NCI-H1930 (cell line): ENCODE measurements at places on chromosomes 12 and 14.

- no peak for DNase-seq
Measured at GRCh38 chr12:57993030-57993429, 51.7 kb downstream of the ATP23 start.

- DNase-seq = no peak
Measured at GRCh38 chr12:109695961-109696461, 17.6 kb upstream of the FAM222A start.

DNA sequence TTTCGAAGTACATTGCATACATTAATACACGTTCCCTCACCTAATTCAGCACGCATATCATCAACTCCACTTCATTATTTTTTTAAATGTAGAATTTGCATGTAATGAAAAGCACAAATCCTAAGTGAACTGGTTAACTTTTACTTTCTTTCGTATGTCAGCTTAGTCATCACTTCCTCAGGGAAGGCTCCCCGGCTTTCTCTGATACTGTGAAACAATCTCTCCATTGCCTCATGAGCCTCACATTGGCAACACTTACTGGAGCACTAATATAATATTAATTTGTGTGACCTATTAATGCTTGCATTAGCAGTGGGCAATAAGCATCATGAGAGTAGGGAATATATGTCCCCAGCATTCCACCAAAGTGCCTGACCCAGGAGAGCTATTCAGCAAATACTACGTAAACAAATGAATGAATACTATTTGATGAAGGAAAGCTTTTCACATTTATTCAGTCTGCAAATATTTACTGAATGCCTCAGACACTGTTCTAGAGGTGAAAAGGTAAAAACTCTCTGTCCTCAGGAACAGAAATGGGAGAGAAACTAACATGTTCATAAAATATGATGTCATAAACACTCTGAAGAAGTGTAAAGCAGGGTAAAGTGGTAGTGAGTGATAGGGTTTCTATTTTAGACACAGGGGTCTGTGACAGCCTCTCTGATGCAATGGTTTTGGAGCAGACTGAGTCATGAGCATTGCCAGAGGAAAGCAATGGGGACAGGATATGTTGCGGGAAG lies 327.5 kb upstream of the DIO2 start:
- DNase-seq = no peak

GRCh38 chr12:28463396-28463795 lies 273.1 kb downstream of the CCDC91 start:
- DNase-seq = no peak
